ENCODE measurements at places on chromosomes 12 and 14.

- no peak for DNase-seq
Observed at GRCh38 chr14:33026850-33027430, 88.3 kb downstream of the NPAS3 start.

DNA sequence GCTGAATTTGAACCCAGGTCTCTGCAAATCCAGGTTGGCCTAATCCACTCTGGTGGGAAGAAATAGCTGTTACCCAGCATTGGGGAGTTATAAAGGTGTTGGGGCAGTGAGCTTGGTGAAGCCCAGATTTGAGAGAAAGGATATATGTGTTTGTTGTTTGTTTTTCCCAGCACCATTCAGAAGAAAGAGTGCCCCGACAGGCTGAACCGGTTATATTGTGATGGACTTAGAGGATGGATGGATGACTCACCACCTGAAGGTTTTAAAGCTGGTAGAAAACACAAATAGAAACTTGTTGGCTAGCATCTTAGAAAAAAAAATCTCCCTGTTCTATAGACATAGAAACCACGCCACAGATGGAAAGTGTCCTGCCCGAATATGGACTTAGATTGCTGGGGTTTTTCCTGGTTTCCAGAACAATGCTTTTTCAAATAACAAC is 404.6 kb downstream of the MED13L start:
- DNase-seq, result no peak

DNA sequence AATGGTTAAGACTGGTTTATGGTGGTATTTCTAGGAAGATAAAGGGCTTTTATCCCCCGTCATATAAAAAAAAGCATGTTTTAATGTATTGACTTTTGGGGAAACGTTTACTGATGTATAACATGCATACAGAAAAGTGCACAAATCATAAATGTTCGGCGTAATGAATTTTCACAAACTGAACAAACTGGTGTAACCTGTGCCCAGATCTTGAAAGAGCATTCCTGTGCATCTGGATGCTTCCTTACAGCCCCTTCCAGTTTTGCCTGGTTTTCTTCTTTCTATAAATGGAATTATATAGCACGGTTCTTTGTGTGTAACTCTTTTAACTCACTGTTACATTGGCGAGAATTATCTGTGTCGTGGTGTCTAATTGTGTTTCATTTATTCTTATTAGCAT is 693.8 kb upstream of the TBX3 start:
- no peak for DNase-seq

DNA sequence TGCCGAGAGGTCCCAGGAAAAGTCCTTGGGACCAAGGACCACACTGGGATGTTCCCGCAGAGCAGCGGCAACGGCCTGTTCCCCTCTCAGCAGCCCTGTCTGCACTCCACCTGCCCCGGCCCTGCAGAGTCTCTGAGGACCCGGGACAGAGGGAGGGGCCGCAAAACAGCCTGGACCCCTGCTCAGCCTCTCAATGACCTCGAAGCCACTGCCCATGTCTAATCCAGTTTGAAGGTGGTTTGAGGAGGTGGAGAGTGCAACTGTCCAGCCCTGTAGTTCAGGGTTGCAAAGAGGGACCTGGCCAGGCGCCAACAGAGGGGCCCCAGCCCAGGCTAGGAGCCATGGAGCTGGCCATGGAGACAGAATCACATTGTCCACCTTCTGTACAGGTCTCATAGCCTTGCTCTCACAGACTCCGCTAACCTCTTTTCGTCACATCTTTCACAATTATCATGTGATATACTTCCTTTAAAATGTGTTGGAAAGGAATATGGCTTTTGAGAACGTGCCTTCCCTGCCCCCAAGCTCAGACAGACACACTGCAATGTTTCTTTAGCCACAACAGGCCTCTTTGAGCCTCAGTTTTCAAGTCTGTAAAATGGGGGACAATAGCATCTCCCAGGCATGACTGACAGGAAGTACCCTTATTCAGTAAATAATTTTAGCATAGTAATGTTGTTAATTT is 49.3 kb downstream of the ACTN1 start:
- no peak for DNase-seq

DNA sequence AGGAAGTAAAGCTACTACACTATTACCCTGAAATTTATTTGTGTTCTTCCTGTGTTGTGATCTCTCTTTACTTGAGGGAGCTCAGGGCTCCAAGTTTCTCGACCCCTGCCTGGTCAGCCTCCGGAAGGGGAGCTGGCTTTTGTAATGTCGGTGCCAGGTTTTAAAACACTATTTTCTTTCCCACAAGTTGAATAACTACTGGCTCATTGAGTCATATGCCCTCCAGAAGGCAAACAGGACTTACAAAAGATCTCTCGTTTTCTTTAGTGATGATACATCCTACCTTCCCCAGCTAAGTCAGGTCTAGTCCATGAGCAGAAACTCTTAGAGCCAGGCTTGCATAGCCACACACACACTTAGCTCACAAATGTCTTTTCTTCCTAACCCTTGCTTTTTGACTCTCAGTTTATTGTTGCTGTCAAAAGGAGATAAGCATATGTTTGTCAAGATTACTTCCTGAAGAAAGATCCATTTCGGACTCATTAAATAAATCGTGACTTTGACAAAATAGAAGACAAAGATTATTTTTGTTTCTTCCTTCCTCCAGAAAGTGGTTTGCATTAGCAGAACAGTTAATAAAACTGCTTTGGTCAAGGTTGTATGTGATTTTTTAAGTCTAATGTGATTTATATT is 209.8 kb upstream of the FLRT2 start:
- DNase-seq, result no peak

DNA sequence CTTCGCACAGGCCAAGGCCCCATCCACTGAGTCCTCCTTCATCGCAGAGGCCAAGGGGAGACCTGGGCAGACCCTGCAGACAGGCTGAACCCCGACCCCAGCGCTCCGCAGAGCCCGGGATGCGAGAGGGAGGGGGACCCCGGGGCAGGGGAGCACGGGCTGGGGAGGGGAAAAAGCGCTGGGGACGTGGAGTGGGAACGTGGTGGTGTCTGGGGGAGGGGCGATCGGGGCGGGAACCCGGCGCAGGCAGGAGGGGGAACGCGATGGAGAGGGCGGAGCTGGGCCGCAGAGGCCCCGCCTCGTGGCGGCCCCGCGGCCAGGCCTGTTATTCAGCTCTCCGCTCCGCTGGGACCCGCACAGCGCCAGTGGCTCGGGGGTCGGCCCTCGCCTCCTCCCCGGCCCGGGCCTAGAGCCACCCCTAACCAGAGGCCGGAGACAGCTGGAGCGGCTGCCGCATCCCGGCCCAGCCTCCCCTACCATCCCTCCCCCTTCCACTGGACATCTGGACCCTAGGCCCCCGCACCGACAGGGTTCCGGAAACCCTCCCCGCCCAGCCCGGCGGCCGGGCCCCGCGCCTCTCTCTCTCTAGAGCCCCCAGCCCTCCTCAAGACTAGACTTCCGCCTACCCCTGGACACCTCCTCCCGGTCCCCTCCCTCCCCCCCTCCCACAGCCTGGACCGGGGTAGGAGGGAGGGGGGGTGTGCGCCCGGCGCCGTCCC is at the start of gene ARHGEF25:
TSS of gene ARHGEF25 (plus strand) at position 328 of the 719 bp plus-strand sequence. CDS start 460 bp downstream, outside the sequence.
- DNase-seq, result peak; percentile 30

DNA sequence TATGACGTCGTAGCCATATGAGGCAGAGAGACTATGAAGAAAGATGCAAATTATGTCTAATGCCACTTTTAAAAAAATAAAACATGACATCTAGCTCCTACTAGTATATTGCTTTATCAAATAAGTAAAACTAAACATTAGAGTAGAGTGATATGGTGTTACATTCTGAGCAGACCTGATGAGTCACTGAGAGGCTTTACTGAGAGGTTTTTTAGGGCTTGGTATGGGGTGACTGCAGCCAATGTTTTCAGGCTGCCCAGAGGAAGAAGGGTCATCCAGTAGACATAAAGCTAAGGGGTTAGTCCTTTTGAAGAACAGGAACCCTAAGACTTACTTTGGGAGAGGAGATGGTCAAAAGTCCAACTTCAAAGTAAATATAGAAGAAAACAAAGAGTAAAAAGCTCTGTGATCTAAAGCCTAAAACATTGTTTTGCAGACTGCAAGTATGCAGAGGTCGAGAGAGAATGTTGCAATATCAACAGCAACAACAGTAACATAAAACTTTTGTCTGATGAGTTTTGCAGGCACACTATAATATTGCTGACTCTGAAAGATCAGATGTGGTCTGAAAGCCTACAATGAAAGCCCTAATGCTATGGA is 774.7 kb downstream of the TMTC2 start:
- no peak for DNase-seq

- DNase-seq, result no peak
Observed at GRCh38 chr12:121467638-121468498, 68.0 kb downstream of the RNF34 start.

GRCh38 chr14:55938249-55938791 is 179.9 kb upstream of the PELI2 start:
- no peak for DNase-seq

- DNase-seq, result no peak
Observed at GRCh38 chr14:34971381-34971780, 11.4 kb upstream of the SRP54 start.

DNA sequence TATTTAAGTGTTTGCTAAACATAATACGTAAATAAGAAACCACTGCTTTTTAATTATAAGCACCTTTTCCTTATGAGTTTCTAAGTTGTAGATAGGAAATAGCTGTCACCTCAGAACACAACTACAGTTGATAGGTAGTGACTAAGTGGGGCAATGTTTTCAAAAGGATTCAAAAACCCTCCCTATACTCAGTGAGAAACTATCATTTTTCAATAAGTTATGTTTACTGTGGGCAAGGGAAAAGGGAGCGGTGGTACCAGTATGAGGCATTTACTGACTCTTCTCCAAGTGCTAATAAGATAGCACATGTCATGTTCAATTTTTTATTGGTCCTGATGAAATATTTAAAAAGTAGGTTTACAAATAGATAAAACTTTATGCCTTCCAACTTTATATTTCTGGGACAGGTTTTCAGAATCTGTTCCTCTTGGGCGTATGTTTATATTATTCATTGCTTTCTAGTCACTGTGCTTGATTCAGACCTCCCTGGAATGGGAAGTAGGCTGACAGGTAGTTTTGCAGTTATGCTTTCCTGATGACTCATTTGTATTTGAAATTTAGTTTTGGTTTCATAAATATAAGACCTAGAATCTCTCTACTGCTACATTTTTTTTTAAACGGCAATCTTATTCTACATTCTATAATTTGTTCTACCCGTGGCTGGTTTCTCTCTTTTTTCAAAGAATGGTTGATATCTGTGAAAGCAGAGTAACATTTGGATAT is 153.1 kb downstream of the TMEM117 start:
- DNase-seq, result no peak

- peak; percentile 57 for DNase-seq
Observed at GRCh38 chr12:122841544-122842321, 6.5 kb downstream of the HIP1R start.

GRCh38 chr12:40375076-40375475 is 150.3 kb downstream of the LRRK2 start:
- no peak for DNase-seq

- DNase-seq, result peak; percentile 26
Observed at GRCh38 chr14:101175731-101176534, 272.4 kb upstream of the RTL1 start.

- no peak for DNase-seq
Observed at GRCh38 chr14:75049136-75049535, 2.1 kb downstream of the MLH3 start.

GRCh38 chr12:43208627-43209026 is 343.4 kb downstream of the ADAMTS20 start:
- DNase-seq, result no peak

DNA sequence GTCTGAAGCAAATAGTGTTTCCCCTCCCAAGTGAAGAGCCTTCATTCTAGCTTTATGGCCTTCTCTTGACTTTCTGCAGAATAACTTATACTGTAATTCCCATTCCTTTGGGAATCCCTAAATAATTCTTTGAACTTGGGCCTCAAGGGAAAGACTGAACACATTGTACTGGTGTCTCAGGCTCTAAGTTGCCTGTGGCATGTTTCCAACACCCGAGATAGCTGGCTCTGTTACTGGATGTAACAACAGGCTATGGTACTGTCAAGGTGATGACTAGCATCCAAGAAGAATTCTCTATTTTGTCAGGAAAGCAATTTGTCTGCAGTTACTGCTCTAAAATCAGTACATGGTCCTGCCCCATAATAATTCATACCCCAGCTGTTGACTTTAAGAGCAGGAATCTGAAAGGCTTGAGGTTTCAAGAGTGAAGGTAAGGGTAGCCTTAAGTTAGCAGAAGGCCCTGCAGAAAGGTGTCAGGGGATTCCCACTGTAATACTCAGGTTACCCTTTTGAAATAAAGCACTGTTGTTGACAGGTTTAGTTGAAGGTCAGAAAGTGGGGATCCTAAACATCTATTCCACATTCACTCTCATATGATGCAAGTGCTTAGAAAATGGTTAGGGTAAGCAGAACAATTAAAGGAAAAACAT is 5.2 kb downstream of the GPX2 start:
- no peak for DNase-seq

- no peak for DNase-seq
Observed at GRCh38 chr12:188910-189621, 24.9 kb downstream of the SLC6A12 start.

GRCh38 chr12:68613209-68613904 is 2.7 kb downstream of the RAP1B start:
- DNase-seq, result no peak

DNA sequence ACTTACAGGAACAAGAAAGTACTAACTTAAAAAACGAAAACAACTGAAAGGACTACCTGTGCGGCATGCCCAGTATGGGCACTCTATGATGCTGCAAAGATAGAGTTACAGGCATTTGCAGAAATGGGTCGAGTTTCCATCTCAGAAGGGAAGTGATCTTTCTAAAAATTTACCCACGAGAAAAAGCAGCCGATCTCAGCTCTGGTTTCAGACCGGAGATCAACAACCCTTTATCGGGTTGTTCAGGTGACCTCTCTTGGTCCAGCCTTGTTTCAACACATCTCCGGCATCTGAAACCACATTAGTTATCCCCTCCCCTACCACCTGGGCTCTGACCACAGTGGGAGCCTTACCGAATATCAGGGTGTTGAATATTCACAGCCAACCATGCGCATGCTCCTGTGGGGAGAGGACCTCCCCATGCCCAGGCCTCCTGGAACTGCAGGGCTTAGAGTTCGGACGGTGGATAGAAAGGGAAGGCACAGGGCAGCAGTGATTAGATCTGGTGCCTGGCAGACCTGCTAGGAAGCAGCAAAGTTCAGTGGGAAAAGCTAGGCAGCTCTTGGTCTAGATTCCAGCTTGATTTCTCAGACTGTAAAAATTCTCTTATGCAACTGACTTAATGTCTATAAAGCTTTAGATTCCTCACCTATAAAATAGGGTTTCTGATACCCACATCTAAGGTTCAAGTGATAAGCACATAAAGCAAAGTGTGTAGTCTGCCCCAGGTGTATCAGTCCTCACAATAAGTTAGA is 906.0 kb downstream of the VRK1 start:
- DNase-seq, result no peak

DNA sequence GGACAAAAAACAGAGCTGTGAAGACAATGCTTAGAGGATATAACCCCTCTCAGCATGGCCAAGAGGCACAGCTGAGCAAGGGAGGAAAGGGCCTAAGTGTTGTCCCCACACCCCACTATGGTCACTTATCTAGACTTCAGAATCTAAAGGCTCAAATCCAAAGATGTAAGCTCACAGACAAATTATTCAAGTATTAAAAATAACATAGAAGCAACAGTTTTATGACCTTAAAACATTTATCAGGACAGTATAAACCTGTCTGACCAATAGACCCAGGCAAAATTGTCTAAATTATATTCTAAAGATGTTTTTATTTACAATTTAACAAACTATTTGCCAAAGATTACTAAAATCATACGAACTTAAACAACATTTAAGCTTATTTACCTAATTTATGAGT is 28.1 kb upstream of the PRICKLE1 start:
- DNase-seq, result no peak

GRCh38 chr12:53180220-53180930 is at the start of the genes CSAD and ZNF740:
Gene CSAD (minus strand): TSS chr12:53180925. CDS start chr12:53173470, 7,455 bp downstream.
Gene ZNF740 (plus strand): TSS chr12:53180722. CDS start chr12:53181984, 1,262 bp downstream.
- peak; percentile 91 for DNase-seq

All from SHP77 treated with DMSO at 0.1 percent for 48 hours (cell line).